ENCODE measurements at places on chromosomes 5 and 9.

DNA sequence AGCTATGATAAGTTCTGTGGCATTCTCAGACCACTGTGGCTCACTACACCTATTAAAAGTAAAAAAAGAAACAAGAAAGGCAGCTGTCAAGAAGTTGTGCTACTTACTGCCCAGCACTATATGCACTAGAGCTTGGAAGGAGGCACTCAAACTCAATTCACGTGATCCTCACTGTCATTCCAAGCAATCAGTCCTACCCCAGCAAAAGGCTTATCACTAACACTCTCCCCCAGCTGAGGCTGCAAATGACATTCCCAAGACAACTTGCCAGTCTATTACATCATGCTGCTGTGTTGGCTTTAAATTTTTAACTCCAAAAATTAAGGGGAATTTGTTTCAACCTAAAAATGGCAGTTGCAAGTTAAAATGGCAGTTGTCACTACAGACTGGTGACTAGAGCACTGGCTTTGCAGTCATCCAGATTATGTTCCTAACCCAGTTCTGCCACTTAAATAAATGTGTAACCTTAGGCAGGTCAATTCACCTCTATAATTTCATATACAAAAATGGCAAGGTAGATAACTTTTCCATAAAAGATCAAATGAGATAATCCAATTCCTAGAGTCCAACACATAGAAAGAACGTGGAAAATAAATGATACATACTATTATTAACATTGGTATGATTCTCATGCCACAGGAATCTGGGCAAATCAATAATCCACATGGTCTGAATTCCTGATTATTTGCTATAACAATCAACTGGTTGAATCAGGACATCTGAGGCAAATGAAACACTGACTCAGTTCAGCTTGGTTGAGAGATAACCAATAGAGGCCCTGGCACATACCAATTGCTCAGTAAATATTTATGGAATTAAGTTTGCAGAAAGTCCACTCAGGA is 52.4 kb downstream of the FBXW11 start:
- no peak for DNase-seq

GRCh38 chr5:56684159-56684558 is 131.2 kb upstream of the MAP3K1 start:
- DNase-seq: no peak

DNA sequence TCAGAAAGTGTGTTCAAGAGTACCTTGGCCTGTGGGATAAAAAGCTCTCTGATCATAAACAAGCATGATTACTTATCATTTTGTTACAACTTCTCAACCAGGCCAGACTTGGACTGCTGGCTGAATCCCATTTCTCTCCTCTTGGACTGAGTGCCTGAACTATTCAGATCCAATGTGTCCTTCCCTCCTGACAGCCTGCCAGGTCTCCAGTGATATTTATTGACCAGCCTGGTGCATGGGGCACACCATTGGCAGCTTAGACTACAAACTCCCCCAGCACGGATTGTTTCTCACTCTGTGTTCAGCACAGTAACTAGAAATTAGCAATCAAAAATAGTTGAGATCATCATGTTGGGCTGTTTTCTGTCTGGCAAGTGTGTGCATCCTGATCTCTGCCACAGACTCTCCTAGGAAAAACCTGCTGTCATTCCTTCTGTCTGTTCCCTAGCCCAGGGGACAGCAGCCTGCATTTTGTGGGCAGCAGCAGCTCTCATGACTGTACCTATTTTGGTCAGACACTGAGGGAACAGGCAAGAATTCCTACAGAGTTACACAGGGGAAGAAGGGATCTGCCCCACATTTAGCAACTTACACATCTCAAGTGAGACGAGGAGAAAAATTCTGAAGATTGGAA is 348.1 kb downstream of the ADAMTS6 start:
- DNase-seq: no peak

DNA sequence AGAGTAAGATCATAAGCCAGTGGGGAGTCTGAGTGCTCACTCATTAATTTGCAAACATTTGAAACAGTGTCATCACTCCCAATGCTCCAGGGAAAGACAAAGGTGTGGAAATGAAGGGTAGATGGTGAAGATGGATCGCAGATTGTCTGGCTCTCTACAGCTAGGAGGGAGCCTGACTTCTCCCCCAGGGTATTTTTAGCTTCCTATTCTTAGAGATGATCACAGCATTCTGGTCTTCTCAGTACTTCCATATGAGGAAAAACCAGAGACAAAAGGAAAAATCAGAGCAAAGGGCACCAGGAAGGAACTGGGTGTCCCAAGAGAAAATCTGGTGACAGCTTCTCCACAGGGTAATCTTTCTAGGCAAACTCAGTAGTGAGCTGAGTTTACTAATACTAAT is 401.9 kb upstream of the GRIA1 start:
- DNase-seq: no peak

DNA sequence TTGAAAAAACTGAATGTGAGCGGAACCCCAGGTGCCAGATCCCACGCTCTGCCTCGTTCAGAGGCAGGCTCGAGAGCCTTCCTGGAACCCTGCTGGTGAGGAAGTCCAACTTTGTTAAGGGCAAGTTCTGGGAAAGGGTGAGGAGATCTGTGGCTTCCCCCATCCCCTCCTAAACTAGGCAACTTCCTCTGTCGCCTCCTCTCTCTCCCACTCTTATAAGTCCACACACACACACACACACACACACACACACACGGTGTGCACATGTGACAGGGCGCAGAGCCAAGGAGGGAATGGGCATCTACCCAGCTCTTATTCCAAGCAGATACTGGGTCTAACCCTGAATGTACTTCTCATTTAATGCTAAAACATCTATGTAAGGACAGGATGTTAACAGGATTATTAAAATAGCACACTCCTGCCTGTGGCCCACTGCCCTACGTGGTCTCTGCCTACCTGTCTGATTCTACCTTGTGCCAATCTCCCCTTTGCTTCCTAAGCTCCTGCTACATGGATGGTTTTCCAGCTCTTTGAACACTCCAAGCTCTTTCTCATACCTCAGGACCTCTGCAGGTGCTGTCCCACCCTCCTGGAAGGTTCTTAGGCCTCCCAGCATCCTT is 72.4 kb upstream of the FBXW11 start:
- DNase-seq: no peak

GRCh38 chr5:92890841-92891244 is 690.2 kb downstream of the NR2F1-AS1 start:
- no peak for DNase-seq

GRCh38 chr5:33808699-33809098 is 83.1 kb downstream of the ADAMTS12 start:
- no peak for DNase-seq

- DNase-seq: no peak
These were observed 40.2 kb downstream of the RXRA start for GRCh38 chr9:134366223-134367031.

DNA sequence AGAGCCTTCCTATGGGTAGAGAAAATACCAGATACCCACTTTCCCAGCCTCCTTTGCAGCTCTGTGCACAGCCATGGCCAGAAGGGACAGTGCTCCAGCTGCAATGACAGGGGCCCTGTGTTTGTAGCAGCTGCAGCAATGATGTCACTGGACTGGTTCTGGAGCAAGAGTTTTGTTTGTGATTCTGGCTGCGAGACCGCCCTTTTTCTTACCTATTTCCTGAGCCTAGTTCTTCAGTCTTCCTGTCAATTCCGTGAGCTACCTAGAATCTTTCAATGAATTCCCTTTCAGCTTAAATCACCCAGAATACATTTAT is 10.0 kb upstream of the BOD1 start:
- DNase-seq: no peak

GRCh38 chr5:73282383-73282782 is 109.4 kb downstream of the TMEM174 start:
- no peak for DNase-seq

GRCh38 chr9:22107202-22108045 is 98.3 kb upstream of the CDKN2B start:
- DNase-seq: no peak

GRCh38 chr9:108834959-108835665 is 20.7 kb downstream of the ACTL7B start:
- DNase-seq: no peak

DNA sequence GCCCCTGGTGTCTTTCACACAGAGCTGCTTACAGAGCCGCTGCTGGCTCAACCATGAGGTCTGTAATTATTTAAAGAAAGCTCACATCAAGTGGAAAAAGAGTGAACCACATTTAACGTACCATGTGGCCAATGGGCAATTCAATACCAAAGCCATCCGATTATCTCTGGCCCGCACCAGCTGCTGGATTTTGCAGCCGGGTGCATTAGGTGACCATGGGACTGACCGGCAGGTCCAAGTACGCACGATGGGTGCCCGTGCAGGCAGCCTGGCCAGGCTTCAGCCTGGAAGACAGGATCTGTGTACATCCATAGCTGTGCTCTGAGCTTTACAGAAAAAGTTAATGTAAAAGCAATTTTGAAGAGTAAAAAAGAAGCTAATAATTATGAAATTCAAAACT is 20.5 kb downstream of the PPARGC1B start:
- DNase-seq: no peak

GRCh38 chr5:112977440-112977861 is 853 bp downstream of the DCP2 start:
- no peak for DNase-seq

DNA sequence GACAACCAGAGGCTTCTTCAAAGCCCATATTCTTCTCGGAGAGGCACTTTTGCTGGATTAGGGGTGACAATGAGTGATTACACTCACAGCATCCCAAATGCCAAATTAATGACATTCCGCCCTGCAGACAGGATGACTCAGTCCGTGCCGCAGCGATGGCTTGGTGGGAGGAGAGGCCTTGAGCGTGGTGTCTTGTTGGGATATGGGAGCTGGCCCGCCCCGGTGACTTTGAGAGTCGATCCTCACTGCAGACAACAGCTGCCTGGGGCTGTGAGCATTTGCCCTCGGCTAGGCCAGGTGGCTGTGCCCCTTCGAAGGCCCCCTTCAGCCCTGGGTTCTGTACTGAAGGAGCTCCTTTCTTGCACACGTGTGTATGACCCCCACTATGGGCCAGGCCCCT is 29.8 kb downstream of the OLFM1 start:
- DNase-seq: no peak

- DNase-seq: no peak
These were observed 212.4 kb downstream of the LRRC70 start for GRCh38 chr5:62791059-62791458.

- DNase-seq: no peak
These were observed 58.8 kb upstream of the MINAR2 start for GRCh38 chr5:129689045-129689444.

GRCh38 chr9:89375191-89375760 is 57.0 kb downstream of the SECISBP2 start:
- DNase-seq: peak; percentile 40

GRCh38 chr5:113508756-113509155 is 4.7 kb upstream of the YTHDC2 start:
- no peak for DNase-seq

- DNase-seq: no peak
These were observed 29.4 kb downstream of the CAMSAP1 start for GRCh38 chr9:135877791-135878527.

DNA sequence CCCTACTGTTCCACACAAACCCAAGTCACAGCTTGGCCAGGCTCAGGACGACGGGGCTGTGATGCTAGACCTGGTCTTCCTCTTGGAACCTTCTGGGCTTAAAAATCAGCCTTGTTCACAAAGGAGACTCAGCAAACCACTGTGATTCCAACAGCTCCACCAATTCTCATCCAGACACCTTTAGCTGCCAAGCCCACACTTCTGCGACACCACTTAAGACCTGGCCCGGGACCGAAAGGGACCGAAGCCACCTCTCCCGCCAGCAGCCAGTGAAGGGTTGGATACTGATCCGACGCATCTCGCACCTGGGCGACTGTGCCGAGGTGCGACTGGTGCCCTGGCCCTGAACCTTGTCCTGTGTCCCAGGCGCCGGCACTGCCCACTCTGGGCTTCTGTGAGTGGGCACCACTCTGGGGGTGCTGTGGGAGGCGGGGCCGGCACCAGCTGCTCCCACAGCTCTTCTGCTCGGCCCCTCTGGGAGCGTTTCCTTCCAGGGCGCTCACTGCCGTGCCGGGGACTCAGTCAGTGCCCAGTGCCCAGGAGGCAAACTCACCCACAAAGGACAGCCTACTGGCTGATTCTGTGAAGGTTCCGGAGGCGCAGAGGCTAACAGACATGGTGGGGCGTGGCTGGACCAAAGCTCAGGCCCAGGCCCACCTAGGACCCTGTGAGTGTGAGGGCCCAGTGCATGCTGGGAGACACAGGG is 50.9 kb downstream of the EXD3 start:
- DNase-seq: no peak

- no peak for DNase-seq
These were observed 999.8 kb downstream of the NR2F1-AS1 start for GRCh38 chr5:92581249-92581648.

DNA sequence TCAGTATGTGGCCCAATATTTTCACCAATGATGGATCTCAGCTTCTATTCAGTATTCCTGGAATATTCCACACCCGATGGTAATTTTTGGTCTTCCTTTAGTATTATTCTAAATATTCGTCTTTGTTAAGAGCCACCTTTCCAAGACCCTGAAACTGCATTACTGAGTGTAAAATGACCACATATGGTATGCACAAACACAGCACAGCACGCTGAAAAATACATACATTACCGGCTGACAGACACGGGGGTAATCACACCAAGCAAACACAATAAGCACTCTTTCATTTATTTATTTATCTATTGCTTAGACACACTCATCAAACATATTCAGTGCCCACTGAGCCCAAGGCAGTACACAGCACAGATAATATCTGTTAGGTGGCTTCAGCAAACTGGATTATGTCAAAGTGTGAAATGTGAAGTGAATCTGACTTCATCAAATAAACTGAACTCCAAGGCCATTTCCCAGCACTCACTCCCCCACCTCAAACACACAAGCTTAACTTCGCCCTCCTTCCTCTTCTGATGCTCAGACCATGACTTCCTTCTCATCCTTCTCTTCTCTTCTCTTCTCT is 1637.8 kb upstream of the C9orf72 start:
- DNase-seq: no peak

- DNase-seq: no peak
These were observed 57.4 kb upstream of the SPRY4 start for GRCh38 chr5:142382186-142382585.

DNA sequence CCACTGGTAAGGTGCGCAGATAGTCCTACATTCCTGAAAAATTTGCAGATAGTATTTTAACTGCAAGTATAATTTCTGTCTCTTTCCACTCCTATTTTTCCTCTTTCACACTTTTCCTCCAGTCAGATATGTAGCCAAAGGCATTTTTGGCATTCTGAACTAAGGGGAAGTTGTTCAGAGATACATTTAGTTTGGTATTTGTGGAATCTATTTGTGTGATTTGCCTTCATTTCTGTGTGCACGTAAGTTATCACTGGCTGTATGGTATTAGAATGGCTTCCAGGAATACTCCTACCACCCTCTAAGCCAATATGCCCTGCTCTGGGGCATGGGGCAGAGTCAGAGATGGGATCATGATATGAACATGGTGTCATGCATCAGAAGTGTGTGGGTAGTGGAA is 45.8 kb upstream of the GRAMD2B start:
- DNase-seq: no peak

All from right renal cortex interstitium (tissue), 3 donors.